ENCODE measurements at places on chromosomes 11 and 22.

GRCh38 chr22:45314054-45314721 is 4.5 kb downstream of the FAM118A start:
- no peak for DNase-seq

GRCh38 chr11:70502677-70503467 is 104.5 kb downstream of the CTTN start:
- no peak for DNase-seq

GRCh38 chr11:116207019-116207418 is 565.8 kb downstream of the BUD13 start:
- no peak for DNase-seq

DNA sequence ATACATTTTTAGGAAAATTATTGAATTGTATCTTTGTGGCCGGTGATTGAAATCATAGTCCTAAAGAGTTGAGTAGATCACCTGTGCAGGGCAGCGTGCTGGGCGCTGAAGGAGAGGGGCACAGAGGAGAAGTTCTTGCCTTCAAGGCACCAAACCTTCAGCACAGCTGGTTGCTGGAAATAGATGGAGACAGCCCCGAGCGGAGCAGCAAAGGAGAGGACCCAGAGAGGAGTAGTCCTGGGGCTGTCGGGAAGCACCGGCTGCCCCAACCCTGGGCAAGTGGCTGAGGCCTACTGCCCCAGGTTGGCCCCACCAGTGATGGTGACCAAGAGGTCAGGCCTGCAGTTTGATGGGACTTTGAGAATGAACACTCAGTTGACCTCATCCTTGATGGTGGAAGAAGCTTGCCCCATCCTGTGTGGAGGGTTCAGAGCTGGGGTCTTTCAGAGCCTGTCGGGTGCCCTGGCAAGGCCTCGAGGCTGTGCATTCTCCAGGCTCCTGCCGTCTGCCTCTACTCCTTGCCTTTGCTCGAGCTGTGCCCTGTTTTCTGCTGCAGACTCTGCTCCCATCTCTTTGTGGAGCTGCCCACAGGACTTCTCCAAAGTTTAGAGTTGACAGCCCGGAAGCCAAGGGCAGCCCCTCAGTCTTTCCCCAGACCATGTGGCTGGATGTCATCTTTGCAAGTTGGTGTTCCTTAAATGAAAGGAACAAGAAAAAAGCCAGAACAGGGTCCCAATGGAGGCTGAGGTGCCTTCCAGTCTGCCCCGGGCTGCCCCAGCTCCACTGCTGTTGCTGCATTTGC is 285.1 kb downstream of the TBC1D22A start:
- DNase-seq, result peak; percentile 39

DNA sequence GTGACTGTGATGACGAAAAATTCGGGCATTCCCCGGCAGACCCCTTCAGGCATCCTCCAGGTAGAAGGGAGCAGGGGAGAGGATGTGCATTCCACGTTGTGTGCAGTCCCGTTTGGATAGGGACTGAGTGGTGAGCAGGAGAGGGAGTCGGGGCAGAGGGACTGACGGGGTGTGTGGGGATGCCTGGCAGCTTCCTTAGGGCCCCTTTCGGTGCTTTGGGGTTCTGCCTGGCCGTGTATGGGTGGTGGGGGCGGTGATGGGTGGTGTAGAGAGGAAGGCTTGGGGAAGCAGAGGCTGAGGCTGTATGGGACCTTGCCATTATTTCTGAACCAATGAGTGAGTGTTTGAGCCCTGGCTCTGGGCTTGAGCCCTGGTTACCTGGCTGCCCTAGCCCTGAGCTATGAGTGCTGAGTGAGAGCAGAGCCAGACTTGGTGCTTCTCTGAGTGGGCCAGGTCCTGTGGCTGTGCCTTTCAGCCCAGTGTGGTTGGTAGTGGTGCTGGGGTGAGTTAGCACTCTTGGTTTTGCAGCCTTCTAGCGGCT is 914 bp downstream of the INPPL1 start:
- DNase-seq, result no peak

DNA sequence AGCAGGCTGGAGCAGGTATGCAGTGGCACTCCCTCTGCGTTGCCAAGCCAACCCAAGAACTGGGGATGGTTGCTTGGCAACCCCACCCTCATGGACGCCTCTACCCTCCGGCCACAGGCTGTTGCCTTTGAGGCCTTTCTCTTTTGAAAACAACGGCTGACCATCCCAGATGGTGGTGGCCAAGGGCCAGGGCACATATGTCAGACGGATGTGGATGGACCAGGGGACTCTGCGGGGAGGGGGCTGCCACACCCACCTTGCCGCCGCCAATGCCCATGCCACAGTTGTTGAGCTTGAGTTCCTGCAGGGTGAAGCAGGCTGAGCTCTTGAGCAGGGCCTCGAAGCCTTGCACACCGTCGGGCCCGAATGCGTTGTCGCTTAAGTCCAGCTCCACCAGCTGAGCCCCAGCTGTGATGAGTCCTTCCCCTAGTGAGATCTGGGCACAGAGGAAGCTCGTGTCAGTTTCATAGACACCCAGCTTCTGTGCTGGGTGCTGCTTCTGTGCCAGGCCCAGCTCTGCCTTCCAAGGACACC is 21.5 kb downstream of the RANGAP1 start:
- no peak for DNase-seq

- no peak for DNase-seq
Observed at GRCh38 chr11:18699848-18700261, 1.3 kb downstream of the TMEM86A start.

GRCh38 chr11:65672180-65672860 is 9.6 kb upstream of the RELA start:
- no peak for DNase-seq

GRCh38 chr11:24198481-24198880 is 298.4 kb upstream of the LUZP2 start:
- DNase-seq, result no peak

- no peak for DNase-seq
Observed at GRCh38 chr11:37727371-37727770, 1129.3 kb upstream of the RAG2 start.

GRCh38 chr11:334264-334994 is 13.8 kb upstream of the IFITM3 start:
- peak; percentile 77 for DNase-seq

- peak; percentile 44 for DNase-seq
Observed at GRCh38 chr11:20158597-20159257, 1.5 kb downstream of the DBX1 start.

DNA sequence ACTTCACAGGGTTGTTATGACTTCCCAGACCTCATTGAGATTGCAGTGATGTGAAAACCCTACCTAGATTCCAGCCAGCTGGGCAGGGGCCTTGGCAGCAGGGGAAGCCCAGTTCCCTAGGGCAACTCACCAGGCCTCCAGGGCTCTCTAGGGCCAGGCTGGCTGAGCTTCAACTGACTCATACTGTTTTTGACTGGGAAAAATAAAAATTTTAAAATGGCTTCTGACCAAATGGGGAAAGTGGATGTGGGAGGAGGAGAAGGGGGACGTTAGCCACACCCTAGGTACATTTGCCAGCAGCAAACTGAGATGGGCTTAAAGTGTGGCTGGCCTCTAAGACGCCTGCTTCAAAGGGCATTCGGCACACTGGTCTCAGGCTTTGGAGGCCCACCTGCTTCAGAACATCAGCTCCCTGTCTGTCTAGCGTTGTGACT is 39.0 kb downstream of the BMAL1 start:
- peak; percentile 80 for DNase-seq

GRCh38 chr22:25146307-25146706 is 53.4 kb upstream of the CRYBB3 start:
- no peak for DNase-seq

GRCh38 chr22:17131686-17132085 is 10.5 kb upstream of the TMEM121B start:
- no peak for DNase-seq

DNA sequence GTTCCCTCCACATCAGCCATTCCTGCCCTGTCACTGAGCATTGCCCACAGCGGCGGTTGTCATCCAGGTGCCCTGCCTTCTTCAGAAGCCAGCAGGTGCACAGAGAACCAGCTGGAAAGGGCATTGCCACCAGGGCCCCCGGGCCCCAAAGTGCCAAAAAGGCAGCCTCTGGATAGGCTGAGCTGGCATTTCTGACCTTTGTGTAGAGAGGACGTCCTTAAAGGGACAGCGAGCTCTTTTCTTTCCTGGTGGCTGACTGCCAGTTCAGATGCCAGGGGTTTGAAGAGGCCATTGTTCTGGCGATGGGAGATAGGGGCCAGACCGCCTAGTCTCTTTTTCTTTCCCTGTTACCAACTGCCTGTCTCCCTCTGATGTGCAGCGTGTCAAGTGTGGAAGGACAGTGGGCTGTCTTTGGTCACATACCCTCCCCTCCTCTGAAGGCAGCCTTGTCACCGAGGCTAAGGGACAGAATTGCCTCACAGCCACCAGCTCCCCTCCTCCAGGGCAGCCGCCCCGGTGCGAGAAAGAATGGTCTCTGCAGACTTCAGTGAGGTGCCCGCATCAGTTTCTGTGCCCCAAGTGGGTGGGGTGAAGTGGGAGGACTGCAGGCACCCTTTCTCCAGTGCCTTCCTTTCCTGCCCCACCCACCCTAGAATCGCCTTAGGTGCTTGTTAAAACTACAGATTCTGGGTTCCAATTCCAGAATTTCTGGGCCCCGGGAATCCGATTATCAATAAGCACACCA is 109.6 kb downstream of the SCN3B start:
- DNase-seq, result no peak

DNA sequence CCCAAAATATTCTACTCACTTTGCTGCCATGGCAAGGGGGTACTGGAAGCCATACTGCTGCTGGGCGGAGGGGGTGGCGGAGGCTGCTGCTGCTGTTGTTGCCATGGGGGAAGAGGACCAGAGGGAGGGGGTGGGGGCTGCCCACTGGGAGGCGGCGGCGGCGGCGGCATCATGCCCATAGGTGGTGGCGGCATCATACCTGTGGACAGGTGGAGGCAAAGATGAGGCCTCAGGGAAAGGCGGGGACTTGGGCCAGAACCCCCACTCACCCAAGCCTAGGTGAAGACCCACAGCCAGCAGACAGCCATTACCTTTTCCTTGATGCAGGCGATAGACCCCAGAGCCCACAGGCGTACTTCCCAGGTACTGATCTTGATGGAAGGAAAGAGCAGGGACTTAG is 7.1 kb upstream of the PYGM start:
- DNase-seq, result peak; percentile 59

DNA sequence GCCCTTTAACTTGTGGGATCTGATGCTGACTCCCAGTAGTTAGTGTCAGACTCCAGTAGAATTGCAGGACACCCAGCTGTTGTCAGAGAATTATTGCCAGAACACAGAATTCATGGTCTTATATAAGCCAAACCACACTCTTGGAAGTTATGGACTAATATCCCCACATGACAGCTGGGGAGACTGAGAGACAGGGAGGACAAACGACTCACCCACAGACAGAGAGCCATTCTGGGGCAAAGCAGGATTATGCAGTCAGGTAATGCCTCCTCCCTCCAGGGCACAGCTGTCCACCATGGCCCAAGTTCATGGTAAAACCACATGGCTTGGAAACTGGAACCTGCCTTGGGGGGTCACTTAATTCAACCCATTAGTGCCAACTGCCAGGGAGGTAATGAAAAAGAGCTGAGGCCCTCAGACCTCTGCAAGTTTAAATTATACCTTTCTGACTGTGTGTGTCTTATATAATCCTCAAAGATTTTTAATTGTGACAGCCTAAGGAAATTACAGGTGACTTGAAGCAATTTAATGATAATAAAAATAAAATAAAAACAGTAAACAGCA is 299.5 kb downstream of the BUD13 start:
- DNase-seq, result no peak

DNA sequence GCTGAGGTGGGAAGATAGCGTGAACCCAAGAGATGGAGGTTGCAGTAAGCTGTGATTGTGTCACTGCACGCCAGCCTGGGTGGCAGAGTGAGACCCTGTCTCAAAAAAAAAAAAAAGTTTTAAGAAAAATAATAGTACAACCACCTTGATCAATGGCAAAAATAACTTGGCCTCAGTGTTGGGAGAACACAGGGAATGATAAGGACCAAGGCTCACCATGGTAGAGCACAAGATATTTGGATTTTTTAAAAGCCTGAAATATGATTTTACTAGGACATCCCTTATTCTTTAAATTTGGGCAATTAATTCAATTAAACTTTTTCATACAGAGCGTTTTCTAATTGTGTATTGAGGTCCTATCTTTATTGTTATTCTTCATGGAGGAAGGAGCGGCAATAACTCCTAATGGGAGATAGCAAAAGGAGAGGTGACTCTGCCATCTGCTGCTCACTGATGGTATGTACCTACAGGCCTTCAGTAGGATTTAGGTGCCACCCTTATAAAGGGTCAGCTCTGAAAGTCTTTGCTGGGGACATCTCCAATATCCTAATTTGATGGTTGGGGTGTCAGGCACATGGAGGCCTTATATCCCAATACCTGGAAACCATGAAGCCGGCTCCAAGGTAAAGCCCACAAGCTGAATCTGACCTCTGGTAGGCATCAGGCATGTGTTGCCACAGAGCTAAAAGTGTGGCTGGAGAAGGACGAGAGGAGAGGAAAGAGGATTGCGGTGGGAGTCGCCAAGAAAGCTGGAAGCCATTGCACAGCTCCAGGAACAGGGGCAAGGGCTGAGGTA is 21.9 kb upstream of the POLD3 start:
- no peak for DNase-seq

DNA sequence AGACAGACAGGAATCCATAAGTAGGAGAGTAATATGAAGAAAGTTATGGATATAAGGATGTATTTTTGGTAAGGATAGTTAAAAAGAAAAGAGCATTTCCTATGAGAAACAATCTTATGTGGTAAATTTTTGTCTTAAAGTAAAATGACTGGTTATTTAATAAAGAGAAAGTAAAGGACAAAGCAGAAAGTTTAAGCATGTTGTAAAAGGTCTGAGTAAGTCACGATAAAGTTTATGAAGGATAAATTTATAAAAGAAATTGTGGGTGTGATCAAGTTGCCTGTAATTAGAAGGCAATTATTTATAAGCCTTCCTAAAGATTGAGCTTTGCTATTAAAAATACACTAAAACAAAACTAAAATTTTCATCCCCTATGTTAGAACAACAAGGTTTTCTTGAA is 314.7 kb upstream of the SYN3 start:
- DNase-seq, result no peak

GRCh38 chr22:46269564-46269963 is 1.8 kb downstream of the TTC38 start:
- peak; percentile 3 for DNase-seq

DNA sequence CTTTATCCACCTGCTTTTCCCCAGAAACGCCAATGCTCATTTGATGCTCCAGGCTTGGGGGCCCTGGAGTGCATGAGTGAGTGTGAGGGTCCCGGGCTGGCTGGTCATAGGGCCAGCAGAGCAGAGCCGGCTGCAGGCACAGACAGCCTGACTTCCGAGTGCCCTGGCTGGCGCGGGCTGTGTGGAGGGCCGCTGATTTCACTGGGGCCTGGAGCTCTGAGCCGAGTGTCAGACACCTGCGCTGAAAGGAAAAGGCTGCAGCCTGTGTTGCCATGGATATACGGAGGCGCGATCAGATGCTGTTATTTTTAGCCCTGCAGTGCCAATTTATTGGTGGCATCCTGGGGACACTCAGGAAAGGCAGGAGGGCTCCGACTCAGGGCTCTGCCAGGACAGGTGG is 87.6 kb downstream of the ST3GAL4 start:
- no peak for DNase-seq

All from psoas muscle (tissue), 8 donors.